ENCODE measurements at places on chromosomes 13 and 19.

DNA sequence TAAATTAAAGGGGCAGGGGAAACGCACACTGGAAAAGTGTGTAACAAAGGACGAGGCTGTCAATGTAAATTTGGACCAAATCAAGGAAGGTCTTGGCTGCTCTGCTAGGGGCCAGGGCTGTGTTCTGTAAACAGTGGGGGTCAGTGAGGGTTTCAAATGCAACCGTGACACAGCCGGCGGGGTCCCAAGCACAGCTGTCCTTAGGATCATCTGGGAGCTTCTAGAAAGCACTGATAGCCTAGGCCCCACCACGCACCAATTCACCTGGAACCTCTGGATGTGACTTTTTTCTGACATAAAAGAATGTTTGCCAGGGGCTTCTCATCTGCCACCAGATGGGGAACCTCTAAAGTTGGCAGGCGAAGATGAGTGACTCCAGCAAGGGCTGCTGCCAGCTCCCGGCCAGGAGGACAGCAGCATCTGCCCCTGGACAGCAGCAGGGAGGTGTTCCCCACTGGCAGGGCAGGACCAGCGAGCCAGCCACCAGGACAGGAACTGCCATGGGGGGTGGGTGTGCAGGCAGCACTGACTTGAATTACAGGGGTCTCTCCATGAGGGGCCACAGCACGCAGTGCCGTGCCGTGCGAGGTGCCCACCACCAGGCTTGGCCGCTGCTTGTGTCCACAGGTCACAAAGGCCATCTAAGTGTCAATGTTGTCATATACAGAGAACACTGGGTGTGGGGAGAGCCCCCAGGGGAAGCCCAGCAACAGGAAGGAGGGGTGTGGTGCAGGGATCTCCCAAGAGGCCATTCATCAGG lies 87.5 kb downstream of the SOX1 start:
- DNase-seq, result no peak

GRCh38 chr13:27643334-27644132 lies 21.8 kb downstream of the POLR1D start:
- no peak for DNase-seq

DNA sequence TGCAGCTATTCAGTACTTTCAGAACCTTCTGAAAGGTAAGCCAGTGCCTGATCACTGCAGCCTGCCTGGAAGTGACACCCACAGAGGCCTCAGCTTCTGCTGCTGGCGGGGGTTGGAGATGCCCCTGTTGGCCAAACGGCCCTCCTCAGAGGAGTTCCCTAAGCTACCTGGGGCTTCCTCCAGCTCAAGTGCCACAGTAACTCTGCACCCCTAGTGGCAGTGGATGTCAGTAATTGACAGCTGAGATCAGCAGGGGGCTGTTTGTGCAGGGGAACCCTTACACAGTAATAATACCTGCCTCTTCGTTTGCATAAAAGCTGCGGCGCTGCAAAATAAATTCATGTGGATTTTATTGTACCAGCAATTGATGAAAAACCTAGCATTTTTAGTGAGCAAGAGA lies 28.9 kb downstream of the TDRD12 start:
- no peak for DNase-seq

- no peak for DNase-seq
These were observed 1.3 kb upstream of the B3GLCT start for GRCh38 chr13:31198519-31198918.

- peak; percentile 60 for DNase-seq
These were observed 263.1 kb upstream of the RXFP2 start for GRCh38 chr13:31476266-31476665.

DNA sequence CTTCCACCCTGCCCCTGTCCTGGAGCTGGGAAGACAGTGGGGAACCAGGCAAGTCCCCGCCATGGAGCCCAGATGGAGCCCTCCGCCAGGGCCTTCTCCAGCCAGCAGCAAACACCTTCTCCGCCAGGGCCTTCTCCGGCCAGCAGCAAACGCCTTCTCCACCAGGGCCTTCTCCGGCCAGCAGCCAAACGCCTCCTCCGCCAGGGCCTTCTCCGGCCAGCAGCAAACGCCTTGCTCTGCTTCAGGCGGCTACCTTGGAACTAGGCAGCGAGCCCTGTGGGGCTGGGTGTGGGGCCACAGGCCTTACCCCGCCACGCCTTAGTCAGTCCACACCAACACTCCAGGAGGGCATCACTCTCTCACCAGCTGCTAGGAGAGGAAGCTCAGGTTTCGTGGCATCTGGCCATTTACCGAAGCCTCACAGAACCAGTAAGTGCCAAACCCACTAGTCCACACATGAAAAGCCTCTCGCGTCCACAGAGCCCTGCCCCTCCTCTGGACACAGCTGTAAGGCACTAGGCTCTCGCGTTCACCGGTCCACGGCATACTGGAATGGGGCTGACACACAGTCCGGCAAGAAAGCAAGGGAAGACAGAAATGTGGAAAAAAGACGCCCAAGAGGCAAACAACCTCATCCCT lies 41.0 kb downstream of the MLLT1 start:
- DNase-seq, result no peak

DNA sequence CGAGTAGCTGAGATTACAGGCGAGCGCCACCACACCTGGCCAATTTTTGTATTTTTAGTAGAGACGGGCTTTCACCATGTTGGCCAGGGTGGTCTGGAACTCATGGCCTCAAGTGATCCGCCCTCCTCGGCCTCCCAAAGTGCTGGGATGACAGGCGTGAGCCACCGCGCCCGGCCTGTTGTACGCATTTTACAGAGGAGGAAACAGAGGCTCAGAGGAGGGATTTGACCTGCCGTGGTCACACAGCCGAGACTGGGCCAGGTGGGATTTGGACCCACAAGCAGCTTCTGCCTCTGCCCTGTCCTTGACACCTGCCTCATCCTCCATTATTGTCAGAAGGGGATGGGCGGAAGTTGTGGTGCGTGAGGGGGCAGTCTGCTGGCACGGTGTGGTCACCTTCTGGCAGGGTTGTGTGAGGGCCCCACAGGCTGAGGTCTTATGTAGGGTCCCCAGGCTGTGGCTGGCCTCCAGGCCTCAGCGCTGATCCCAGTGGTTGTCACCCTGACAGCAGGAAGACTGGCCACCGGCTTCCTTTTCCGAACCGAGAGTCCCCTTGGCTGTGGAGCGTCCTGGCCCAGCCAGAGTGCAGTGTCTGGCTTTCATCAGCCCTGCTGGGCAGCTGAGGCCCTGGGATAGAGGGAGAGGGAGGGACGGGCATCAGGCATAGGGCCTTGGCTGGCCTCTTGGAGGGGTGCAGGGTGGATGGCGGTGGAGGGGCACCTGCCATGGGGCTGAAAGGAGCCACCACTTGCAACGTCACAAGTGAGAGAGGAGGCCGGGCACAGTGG lies 20.3 kb downstream of the NFIC start:
- no peak for DNase-seq

- peak; percentile 49 for DNase-seq
These were observed 2.3 kb upstream of the MZF1 start for GRCh38 chr19:58575183-58576041.

DNA sequence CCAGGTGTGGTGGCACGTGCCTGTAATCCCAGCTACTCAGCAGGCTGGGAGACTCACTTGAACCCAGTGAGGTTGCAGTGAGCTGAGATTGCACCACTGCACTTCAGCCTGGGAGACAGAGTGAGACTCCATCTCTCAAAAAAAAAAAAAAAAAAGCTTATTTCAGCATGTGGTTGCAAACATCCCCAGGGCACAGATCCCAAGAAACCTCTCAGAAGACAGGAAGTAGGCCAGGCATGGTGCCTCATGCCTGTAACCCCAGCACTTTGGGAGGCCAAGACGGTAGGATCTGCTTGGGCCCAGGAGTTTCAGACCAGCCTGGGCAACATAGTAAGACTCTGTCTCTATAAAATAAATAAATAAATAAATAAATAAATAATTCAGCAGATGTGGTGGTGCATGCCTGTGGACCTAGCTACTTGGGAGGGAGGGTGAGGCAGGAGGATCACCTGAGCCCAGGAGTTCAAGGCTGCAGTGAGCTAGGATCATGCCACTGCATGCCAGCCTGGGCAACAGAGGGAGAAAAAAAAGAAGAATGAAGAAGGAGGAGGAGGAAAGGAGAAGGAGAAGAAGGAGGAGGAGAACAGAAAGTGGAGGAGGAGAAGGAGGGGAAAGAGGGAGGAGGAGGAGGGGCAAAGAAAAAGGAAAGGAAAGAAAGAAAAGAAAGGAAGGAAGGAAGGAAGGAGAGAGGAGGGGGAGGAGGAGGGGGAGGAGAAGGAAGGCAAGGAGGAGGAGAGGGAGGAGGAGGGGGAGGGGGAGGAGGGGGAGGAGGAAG lies 4.3 kb upstream of the LRRC8E start:
- DNase-seq, result peak; percentile 24

- no peak for DNase-seq
These were observed 7.4 kb upstream of the IGFL1 start for GRCh38 chr19:46221981-46222610.

- DNase-seq, result no peak
These were observed 6.5 kb downstream of the RAB11B start for GRCh38 chr19:8396563-8397203.

- no peak for DNase-seq
These were observed 27.0 kb downstream of the CRYL1 start for GRCh38 chr13:20498659-20499058.

DNA sequence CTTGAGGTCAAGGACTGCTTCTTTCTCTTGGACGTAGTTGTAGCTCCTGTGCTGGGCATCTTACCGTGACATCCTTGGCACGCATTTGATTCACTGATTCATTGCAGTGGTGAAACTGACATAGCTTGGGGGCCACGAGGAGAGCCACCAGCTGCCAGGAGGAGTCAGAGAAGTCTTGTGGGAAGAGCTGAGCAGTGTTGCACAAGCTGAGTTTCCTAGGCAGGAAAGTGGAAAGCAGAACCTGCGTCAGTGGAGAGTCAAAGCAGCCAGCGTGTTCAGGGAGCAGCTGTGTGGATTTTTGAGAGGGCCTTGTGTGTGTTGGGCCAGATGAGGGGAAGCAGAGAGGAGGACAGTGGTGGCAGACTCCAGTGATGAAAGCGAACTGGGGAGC lies 5.3 kb upstream of the GPR183 start:
- peak; percentile 98 for DNase-seq

- no peak for DNase-seq
These were observed 462 bp upstream of the MPHOSPH8 start for GRCh38 chr13:19632915-19633478.

- peak; percentile 27 for DNase-seq
These were observed 18.8 kb upstream of the EDDM13 start for GRCh38 chr19:56253737-56254136.

GRCh38 chr13:24308068-24308445 lies 1.3 kb upstream of the C1QTNF9 start:
- no peak for DNase-seq

DNA sequence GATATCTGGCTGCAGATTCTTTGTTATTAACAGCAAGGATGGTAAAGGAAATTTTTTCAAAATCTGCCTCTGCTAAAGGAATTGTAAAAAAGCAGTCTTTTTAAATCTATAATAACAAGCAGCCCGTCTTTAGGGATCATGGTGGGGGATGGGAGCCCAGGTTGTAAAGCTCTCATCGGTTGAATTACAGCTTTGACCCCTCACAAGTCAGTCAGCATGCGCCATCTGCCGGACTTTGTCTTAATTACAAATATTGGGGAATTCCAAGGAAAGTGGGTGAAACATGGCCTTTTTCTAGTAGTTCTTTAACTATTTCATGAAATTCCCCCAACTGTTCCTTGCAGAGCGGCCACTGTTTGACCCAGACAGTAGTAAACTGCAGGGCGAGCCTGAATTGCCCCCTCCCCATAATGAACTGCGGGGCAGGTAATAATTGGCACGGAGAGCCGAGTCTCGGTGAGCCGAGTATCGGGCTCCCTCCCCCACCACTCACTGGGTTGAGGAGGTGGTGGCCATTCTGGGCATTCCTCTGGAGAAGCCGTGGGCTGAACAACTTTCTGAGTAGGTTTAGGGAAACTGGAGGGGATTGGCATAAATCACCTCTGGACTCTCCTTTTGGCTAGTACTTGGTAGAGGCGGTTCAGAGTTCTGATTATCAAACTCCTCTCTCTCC lies 11.6 kb downstream of the ZNF578 start:
- no peak for DNase-seq

DNA sequence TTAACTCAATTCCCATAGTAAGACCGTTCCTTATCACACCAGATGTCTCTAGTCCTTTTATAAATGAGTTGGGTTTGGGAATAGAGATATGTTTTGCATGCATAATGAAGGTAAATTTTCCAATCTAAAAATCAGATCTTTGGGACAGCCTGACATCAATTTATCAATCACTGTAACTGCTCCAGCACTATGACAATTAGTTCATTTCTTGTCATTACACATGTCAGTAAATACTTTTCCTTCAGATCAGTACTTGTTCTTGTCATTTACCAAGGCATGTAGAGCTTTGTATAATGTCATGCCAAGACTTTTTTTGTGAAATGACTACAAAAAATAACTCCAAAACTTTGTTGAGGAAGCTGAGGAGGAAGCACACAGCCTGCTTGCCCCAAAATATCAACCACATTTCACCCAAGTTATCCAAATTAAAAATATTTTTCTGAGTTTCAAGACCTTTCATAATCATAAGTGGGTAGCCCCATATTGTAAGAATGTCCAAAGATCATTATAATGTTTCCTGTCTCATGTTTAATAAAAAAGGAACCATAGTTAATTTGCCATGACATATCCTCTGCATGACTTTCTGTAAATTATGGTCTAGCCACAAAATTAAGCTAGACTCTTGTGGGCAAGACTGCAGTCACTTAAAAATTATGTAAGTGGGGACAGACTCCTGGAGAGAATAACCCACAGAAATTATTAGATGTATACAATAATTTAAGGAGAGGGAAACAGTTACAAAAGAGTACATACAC lies 586.8 kb downstream of the TBC1D4 start:
- no peak for DNase-seq

- no peak for DNase-seq
These were observed 9.5 kb downstream of the SHANK1 start for GRCh38 chr19:50710094-50710493.

- no peak for DNase-seq
These were observed 8.2 kb downstream of the REX1BD start for GRCh38 chr19:18596752-18597157.

- DNase-seq, result no peak
These were observed 281.8 kb upstream of the KLHL1 start for GRCh38 chr13:70390064-70390463.

DNA sequence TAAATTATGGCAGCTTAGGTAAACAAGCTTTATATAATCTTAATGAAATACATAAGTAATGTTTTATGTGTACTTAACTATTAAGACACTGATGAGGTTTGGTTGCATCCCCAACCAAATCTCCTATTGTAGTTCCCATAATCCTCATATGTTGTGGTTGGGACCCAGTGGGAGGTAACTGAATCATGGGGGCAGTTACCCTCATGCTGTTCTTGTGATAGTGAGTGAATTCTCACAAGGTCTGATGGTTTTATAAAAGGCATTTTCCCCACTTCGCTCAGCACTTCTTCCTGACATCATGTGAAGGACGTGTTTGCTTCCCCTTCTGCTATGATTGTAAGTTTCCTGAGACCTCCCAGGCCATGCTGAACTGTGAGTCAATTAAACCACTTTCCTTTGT lies 212.7 kb downstream of the DIAPH3 start:
- DNase-seq, result no peak

Measured in AG09309 (cell line).